ENCODE measurements at places on chromosomes 13 and 19. TPM values are rescaled to one million over a fixed set of nuclear protein-coding genes. Genes with fewer than 3 reads are reported as not detected.
A peak's percentile ranks its signal among the peaks of the same experiment; 100 is the strongest.

- no peak for DNase-seq
Observed at GRCh38 chr19:45955905-45956608, 17.6 kb downstream of the NOVA2 start.

DNA sequence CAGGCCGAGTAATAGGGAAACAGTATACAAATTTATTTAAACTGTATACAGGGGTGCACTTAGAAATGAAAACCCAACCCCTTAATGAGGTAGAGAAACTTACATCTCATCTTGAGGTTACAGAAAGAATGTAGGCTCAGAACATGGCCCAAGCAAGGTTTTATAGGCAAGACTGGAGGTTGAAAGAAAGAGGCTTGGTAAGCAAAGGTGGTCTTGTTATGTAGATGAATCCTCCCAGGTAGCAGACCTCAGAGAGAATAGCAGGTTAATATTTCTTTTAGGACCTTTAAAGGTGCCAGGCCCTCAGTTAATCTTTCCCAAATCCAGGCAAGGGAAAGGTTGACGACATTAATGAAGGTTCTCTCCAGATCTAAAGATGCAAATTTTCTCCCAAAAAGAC is 1466.8 kb upstream of the PRR20A start:
- DNase-seq: no peak

CTU1 gene
- 4.6 TPM for polyA plus RNA-seq

GRCh38 chr13:44758630-44759383 is 182.7 kb upstream of the TSC22D1 start:
- no peak for DNase-seq

DNA sequence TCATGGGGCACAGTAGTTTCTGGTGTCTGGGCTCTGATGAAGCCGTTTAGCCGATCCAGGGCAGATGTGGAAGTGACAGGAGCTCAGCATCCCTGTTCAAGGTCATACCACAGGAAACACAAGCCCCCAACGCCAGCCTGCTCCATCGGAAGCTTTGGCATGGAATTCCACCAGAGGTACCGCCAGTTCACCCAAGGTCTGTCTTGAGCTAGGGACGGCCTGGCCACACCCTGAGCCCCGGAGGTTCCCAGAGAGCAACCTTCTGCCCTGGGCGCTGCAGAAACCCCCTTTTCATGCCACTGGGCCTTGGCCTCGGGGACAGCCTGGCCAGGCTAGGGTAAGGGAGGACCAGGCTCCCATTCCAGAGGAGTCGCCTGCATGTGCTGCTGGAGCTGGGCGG is 39.4 kb upstream of the TPM4 start:
- DNase-seq: no peak

DNA sequence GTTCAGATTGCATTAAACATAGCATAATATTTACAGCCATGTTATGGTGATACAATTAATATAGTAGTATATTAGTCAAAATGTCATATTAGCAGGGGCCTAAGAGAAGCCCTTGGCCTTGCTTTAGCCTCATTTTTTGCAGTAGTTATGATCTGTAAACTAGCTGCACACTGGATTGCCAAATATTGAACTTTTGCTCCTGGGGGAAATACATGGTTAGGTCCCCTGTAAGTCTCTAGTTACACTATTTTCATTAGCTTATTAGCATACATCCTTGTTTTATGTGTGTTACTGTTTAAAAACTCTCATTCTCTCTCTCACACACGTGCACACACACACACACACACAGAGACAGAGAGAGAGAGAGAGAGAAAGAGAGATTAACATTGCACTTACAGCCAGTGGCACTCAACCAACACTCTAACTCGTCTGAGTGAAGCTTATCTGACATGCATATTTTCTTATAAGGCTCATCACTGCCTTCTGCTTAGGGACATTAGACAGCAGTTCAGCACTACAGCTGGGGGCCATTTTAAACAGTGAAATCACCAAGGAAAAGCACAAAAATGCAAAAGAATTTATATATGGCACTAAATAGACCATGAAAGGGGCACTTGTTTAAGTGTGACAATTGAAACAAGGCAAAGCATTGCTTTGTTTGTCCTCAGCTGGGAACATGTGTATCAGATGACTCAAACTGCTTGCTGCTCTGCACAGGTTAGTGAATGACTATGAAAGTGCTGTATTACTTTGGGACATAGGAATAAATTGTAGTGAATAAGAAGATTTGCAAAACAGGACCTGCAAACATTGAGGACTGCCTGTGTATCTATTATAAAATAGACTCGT is 278.7 kb downstream of the GPC6 start:
- DNase-seq: no peak

MISP3 gene
- polyA plus RNA-seq: 7.2 TPM

AMH gene
- 2.2 TPM for polyA plus RNA-seq

RLN3 gene
- polyA plus RNA-seq: not detected

GRCh38 chr13:66224663-66225062 is 1005.5 kb downstream of the PCDH9 start:
- no peak for DNase-seq

- no peak for DNase-seq
Observed at GRCh38 chr13:32938314-32938713, 77.9 kb upstream of the KL start.

ZNF30 gene
- 5.9 TPM for polyA plus RNA-seq

DNA sequence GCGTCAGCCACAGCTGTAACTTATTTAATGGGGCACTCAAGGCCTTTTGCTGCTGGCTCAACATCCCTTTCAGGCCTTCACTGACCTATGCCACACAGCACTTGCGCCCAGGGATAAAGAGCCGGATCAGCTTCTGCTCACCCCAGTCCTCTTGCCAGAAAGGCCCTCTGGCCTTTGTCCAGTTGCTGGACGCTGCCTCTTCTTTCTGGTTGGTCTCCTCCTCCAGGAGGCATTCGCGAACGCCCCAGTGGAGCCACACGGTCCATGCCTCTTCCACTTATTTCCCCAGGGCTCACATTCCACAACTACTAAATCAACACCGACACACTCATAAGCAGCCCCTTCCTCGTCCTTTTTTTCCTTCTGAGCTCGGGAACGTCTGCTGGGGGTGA is 3.7 kb upstream of the ZNF329 start:
- peak; percentile 49 for DNase-seq

DNA sequence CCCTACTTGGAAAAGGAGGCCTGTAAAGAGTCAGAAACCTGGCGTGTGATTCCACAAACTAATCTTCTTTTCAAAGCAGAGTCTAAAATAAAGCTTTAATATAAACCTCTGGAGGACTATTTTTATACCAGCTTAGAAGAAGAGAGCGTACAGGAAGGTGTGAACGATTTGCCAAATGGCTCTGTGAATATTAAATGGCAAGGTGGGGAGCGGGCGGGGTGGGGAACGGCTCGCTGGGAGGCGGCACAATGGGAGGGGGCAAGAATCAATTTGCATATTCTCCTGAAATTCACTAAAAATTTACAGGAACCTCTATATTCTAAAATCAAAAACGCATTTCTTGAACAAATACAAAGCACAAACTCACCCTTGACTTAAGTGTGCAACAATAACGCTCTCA is 982 bp downstream of the ZNF780B start:
- no peak for DNase-seq

GRCh38 chr13:38743466-38743865 is 56.6 kb downstream of the FREM2 start:
- DNase-seq: no peak

DNA sequence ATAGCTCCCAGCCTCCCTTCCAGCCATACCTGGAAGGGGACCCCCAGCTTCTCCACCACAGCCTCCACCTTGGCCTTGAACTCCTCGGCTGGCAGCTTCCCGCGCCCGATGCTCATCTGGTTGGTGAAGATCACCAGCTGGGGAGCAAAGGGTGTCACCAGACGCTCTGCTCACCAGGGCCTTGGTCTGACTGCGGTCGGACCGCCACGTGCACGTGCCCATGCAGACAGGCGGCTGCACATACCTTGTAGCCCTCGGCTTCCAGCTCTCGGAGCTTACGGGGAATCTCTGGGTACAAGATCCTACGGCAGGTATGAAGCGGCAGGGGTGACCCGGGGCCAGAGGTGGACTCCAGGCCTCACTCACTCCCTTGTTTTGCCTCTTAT is 3.4 kb downstream of the PNKP start:
- DNase-seq: no peak

- DNase-seq: no peak
Observed at GRCh38 chr13:111038887-111039286, 76.2 kb upstream of the ARHGEF7 start.
